ENCODE measurements at places on chromosomes 7 and 10. TPM values are rescaled to one million over a fixed set of nuclear protein-coding genes. Genes with fewer than 3 reads are reported as not detected.

OR2A42 gene
- total RNA-seq, result 0.09 TPM

NPFFR1 gene
- not detected for total RNA-seq

OR2A1 gene
- total RNA-seq, result not detected

SH2B2 gene
- total RNA-seq, result 2.5 TPM

ADAP1 gene
- total RNA-seq, result 24.0 TPM

DNA sequence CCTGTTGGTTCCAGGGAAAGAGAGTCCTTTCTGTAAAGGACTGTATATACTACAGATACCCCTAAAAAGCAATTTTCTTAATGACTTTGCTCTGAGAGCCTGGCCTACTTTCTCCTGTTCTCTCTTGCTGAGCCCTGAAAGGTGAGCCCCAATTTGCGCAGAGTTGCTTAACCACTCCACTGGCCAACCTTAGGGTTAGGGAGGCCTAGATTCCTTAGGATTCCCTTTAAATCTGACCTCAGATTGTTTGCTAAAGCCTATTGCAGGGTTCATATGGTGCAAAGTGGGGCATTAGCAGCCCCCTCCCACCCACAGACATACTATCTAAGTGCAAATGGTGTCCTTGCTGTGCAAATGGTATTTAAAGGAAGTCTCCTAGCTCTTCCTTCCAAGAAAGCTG, 164.2 kb downstream of the RNLS start:
- no peak for DNase-seq
- H3K4me3 ChIP-seq, result no peak overlapping the region
- no peaks in the 10 kb centered on the region for H3K4me1 ChIP-seq
- H3K36me3 ChIP-seq, result no peaks in the 10 kb centered on the region
- no peaks in the 10 kb centered on the region for H3K27me3 ChIP-seq

DNA sequence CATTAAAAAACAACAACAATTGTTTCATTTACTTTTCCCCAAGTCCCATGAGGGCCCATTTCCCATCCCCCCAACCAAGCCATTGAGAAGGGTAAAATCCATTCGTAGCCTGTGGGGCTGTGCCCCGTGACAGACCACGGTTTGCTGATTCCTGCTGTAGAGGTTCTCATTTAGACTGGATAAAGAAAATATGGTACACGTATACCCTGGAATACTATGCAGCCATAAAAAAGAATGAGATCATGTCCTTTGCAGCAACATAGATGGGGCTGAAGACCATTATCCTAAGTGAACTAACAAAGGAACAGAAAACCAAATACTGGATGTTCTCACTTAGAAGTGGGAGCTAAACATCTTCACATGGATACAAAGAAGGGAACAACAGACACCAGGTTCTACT, 44.9 kb downstream of the ZNF783 start:
- no peak overlapping the region for H3K4me3 ChIP-seq
- H3K27ac ChIP-seq, result no peak overlapping the region
- H3K36me3 ChIP-seq, result no peaks in the 10 kb centered on the region

GRCh38 chr7:4006687-4007086, 675.4 kb upstream of the FOXK1 start:
- H3K4me3 ChIP-seq, result no peak overlapping the region
- DNase-seq, result no peak
- no peak overlapping the region for H3K27ac ChIP-seq
- no peaks in the 10 kb centered on the region for H3K36me3 ChIP-seq
- peaks cover 3% of the 10 kb centered on the region for H3K27me3 ChIP-seq

GRCh38 chr7:155584261-155584660, 37.9 kb upstream of the CNPY1 start:
- H3K27ac ChIP-seq, result no peak overlapping the region
- DNase-seq, result no peak
- H3K4me1 ChIP-seq, result no peaks in the 10 kb centered on the region

GRCh38 chr10:125482108-125482507, 200.9 kb downstream of the TEX36 start:
- no peak overlapping the region for H3K4me3 ChIP-seq
- peaks cover 4% of the 10 kb centered on the region for H3K27me3 ChIP-seq
- no peaks in the 10 kb centered on the region for H3K36me3 ChIP-seq
- DNase-seq, result no peak

- H3K4me3 ChIP-seq, result no peak overlapping the region
- H3K27ac ChIP-seq, result no peak overlapping the region
- H3K4me1 ChIP-seq, result no peaks in the 10 kb centered on the region
Measured at GRCh38 chr10:866577-866941, 64.9 kb downstream of the LARP4B start.

DNA sequence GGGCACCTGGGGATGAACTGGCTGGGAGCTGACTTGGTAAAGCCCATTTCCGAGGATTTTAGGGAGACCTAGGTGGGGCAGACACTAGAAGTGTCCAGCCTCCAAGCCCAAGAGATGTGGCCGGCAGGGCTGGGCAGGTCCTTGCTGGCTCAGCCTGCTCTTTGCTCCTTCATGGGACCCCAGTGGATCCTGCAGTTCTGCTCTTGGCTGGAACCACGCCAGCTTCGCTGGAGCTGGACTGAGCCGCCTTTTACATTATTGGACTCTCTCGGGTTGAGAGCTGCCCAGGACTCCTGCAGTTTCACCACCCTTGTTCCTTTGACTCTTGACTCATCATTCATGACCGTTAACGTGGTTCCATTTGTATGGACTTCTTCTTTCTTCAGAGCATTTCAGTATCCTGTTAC, 5.7 kb downstream of the PPIF start:
- H3K36me3 ChIP-seq, result peaks cover 23% of the 10 kb centered on the region
- no peak overlapping the region for H3K4me3 ChIP-seq

DNA sequence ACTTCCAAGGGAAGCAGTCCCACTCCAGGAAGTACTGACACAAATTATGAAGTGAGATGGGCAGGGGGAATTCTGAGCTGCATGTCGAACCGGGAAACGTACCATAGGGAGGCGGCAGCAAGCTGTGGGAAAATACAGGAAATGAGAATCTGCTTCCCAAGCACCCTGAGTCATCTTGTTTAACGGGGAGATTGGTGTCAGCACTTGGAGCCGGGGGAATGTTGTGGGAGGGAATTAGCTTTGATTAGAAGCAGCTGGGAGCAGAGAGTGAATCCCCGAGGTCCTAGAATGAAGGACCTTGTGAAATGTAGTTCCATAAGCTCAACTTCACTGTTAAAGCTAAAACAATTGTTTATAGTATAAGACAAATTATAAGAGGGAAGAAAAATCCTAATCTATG, 141.4 kb upstream of the PRKCQ start:
- H3K27ac ChIP-seq, result no peak overlapping the region
- no peaks in the 10 kb centered on the region for H3K36me3 ChIP-seq
- DNase-seq, result no peak
- no peak overlapping the region for H3K4me3 ChIP-seq
- H3K4me1 ChIP-seq, result no peaks in the 10 kb centered on the region
- H3K27me3 ChIP-seq, result no peaks in the 10 kb centered on the region

- H3K27me3 ChIP-seq, result no peaks in the 10 kb centered on the region
- H3K27ac ChIP-seq, result no peak overlapping the region
- no peaks in the 10 kb centered on the region for H3K4me1 ChIP-seq
- H3K4me3 ChIP-seq, result no peak overlapping the region
Measured at GRCh38 chr7:33831389-33832141, 73.8 kb upstream of the BMPER start.

DNA sequence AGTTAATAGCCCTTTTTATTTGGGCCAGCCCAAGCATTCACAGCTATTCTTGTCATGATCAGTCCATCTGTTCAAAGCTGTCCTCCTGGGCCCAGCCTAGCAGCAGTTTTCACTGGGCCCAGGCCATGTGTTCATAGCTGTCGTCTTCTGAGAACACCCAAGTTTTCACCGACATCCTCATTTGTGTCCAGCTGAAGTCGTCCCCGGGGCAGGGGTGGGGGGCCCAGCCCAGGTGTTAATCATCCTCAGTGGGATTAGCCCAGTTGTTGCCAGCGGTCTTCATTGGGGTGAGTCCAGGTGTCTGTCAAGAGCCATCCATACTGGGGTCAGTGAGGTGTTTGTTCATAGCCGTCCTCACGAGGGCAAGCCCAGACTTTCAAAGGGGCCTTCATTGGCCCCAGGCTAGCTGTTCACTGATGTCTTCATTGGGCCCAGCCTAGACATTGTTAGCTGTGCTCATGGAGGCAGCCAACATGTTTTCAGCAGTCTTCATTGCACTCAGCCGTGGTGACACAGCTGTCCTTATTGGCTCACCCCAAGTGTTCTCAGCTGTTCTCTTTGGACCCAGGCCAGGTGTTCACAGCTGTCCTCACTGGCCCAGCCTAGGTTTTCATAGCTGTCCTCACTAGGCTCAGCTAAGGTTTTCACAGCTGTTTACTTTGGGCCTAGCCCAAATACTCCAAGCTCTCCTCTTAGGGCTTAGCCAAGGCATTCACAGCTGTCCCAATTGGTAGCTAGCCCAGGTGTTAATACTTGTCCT, 10.0 kb downstream of the FRG2B start:
- no peak for DNase-seq
- H3K27ac ChIP-seq, result no peak overlapping the region
- no peak overlapping the region for H3K4me3 ChIP-seq
- H3K36me3 ChIP-seq, result no peaks in the 10 kb centered on the region
- H3K4me1 ChIP-seq, result no peaks in the 10 kb centered on the region

DNA sequence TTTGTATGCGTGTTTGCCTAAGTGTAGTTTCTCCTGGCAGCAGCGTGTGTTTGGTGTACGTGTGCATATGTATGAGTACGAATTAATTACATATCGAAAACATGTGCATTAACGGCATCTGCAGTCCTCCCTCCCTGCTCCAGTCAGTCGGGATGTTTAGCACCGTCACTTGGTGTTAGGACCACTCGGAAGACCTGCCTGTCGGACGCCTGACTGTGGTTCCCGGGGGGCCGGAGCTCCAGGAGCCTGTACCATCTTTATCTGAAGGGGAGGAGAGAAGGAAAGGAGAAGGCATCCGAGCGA, 1.1 kb upstream of the CNTNAP2 start:
- H3K36me3 ChIP-seq, result no peaks in the 10 kb centered on the region
- H3K4me1 ChIP-seq, result peaks cover 6% of the 10 kb centered on the region
- peaks cover 15% of the 10 kb centered on the region for H3K27me3 ChIP-seq
- DNase-seq, result no peak
- no peak overlapping the region for H3K4me3 ChIP-seq

- no peak overlapping the region for H3K27ac ChIP-seq
- H3K4me3 ChIP-seq, result no peak overlapping the region
- no peak for DNase-seq
- H3K36me3 ChIP-seq, result no peaks in the 10 kb centered on the region
- H3K27me3 ChIP-seq, result no peaks in the 10 kb centered on the region
- peaks cover 2% of the 10 kb centered on the region for H3K4me1 ChIP-seq
Measured at GRCh38 chr7:28181416-28181815, 821 bp upstream of the JAZF1 start.

DNA sequence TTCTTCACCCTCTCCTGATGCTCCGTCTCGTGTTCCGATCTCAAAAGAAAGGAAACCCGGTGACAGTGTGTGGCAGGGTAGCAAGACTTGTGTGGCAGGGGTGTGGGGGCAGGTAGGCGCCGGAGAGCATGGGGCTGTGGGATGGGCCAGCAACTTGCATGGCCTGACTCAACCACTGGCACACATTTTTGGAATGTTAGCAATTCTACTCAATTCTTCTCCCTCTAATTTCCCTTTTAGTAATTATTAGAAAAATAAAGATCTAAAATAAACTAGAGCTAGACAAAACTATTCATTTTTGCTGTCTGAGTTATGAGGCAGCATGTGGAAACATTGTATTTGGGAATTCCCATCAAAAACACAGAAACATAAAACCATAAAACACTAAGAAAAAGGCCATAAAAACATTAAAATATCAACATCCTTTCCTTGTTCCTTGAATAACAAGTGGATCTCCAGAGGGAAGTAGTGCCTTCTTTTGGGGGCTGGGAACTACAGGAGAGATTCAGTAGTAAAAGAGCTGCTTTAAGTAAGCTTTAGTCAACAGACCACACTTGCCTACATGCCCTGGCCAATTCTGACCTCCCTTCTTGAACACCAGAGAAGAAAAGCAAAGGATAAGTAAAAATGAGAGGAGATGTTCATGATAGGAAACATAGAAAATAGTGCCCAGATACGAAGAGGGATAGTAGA, 21.8 kb downstream of the SEMA3C start:
- H3K4me1 ChIP-seq, result no peaks in the 10 kb centered on the region
- no peak overlapping the region for H3K4me3 ChIP-seq
- DNase-seq, result no peak
- no peaks in the 10 kb centered on the region for H3K27me3 ChIP-seq
- no peaks in the 10 kb centered on the region for H3K36me3 ChIP-seq
